ENCODE measurements at places on chromosomes 1 and 21.

DNA sequence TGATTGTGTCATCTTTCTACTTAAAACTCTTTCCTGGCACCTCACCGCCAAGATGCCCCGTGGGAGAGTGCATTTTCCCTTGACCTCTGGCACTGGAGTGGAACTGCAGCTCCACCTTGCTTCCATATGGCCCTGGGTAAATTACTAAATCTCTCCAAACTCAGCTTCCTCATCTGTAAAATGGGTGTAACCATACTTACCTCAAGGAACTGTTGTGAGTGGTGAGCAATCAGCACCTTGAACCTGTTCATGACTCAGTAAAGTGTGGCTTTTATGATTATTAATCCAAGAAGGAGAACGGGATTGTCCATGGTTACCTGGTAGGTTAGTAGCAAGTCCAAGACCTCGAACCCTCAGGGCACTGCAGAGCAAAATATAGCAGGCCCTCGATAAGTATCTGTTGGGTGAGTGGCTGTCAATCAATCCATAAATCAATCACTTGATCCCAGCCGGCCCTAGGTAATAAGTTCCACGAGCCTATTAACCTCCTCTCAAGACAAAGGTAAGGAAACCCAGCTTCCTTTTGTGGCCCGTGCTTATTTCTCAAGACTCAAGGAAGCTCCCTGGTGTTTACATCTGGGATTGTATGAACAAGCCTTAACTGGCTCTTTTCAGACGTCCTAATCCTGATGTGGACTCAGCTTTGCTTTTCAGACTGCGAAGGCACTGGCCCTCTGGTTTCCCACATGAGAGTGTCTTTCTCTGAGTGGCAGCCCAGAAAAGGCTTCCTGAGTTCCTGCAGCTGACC is 114.0 kb upstream of the GJB5 start:
- DNase-seq: no peak

GRCh38 chr1:107668762-107669161 is 296.2 kb downstream of the VAV3 start:
- DNase-seq: no peak

GRCh38 chr1:118145721-118146120 is 39.3 kb downstream of the SPAG17 start:
- DNase-seq: no peak

DNA sequence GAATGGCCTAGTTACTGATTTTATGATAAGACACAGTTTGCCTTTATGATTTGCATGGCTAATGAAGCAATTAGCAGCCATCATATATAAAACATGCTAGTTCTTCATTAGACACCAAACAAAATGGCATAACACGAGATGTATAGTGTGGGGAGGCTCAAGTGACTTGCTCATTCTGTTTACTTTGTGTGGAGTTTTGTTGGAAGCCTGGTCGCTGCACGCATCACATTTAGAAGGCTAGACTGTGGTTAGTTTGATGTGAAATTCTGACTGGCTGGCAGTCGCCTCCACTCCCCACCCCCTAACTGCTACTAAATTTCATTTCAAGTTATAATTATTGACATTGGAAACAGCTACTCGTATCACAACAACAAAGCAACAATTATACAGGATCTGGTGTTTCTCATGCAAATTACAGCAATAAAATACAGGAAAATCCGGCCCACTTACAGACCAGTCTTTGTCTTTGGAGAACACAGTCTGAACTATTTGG is 356.1 kb downstream of the LMO4 start:
- no peak for DNase-seq

- DNase-seq: no peak
Observed at GRCh38 chr1:1947493-1947892, 28.4 kb upstream of the TMEM52 start.
